ENCODE measurements at places on chromosomes 2 and 18. TPM values are rescaled to one million over a fixed set of nuclear protein-coding genes. Genes with fewer than 3 reads are reported as not detected.

LRRC30 gene
- total RNA-seq, result not detected

CCDC148 gene
- total RNA-seq, result 0.37 TPM

FAM237A gene
- total RNA-seq, result not detected

PLCD4 gene
- 2.2 TPM for total RNA-seq

MROH2A gene
- total RNA-seq, result not detected

VSNL1 gene
- 0.20 TPM for total RNA-seq

ANKRD29 gene
- total RNA-seq, result 14.7 TPM

SLC39A6 gene
- 74.5 TPM for total RNA-seq

MPP4 gene
- 2.6 TPM for total RNA-seq
